Lower lobe of right lung (tissue), 2 donors: ENCODE measurements at places on chromosomes 5 and 9. TPM values are rescaled to one million over a fixed set of nuclear protein-coding genes. Genes with fewer than 3 reads are reported as not detected.

DNA sequence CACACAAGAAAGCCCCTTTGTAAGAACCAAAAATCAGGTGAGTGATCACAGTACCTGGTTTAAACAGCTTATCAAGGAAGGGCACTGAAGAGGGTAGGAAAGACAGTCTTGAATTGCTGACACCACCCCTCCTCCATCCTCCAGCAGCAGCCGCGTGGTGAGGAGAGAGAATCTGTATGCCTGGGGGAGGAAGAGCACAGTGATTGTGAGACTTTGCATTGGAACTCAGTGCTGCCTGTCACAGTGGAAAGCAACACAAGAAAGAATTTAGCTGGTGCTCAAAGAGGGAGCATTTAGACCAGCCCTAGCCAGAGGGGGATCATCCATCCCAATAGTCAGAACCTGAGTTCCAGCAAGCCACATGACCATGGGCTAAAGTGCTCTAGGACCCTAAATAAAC lies 11.6 kb upstream of the STX17 start:
- H3K27ac ChIP-seq, result no peak overlapping the region
- no peaks in the 10 kb centered on the region for H3K4me1 ChIP-seq

GRCh38 chr5:5474961-5475360 lies 52.5 kb downstream of the ICE1 start:
- no peak overlapping the region for H3K27ac ChIP-seq
- H3K27me3 ChIP-seq, result no peaks in the 10 kb centered on the region
- H3K4me1 ChIP-seq, result no peaks in the 10 kb centered on the region
- peaks cover 65% of the 10 kb centered on the region for H3K36me3 ChIP-seq
- no peak for DNase-seq
- no peak overlapping the region for H3K4me3 ChIP-seq

GRCh38 chr9:127818574-127818973 lies 15.9 kb downstream of the FPGS start:
- peaks cover 95% of the 10 kb centered on the region for H3K36me3 ChIP-seq
- no peak for DNase-seq
- H3K27me3 ChIP-seq, result no peaks in the 10 kb centered on the region
- no peaks in the 10 kb centered on the region for H3K4me1 ChIP-seq
- no peak overlapping the region for H3K27ac ChIP-seq

GRCh38 chr9:123355761-123356431 lies at the start of gene CRB2:
CRB2 (plus strand) TSS chr9:123356197; CDS start chr9:123356261, 64 bp downstream.
- H3K27me3 ChIP-seq, result peaks cover 11% of the 10 kb centered on the region
- no peaks in the 10 kb centered on the region for H3K36me3 ChIP-seq
- no peak within 1 kb of the TSS for H3K27ac ChIP-seq
- no peak within 1 kb of the TSS for H3K4me3 ChIP-seq
- no peak for DNase-seq
- H3K4me1 ChIP-seq, result peaks cover 10% of the 10 kb centered on the region

Gene NTRK2
- total RNA-seq, result 7.7 TPM

GRCh38 chr5:153006681-153007080 lies 483.8 kb upstream of the GRIA1 start:
- no peak for DNase-seq
- H3K27me3 ChIP-seq, result no peaks in the 10 kb centered on the region
- H3K36me3 ChIP-seq, result no peaks in the 10 kb centered on the region
- no peak overlapping the region for H3K27ac ChIP-seq
- no peaks in the 10 kb centered on the region for H3K4me1 ChIP-seq

GRCh38 chr9:77714077-77714549 lies 66.0 kb upstream of the GNA14 start:
- H3K27me3 ChIP-seq, result no peaks in the 10 kb centered on the region
- H3K27ac ChIP-seq, result no peak overlapping the region
- no peaks in the 10 kb centered on the region for H3K36me3 ChIP-seq
- no peak overlapping the region for H3K4me3 ChIP-seq
- H3K4me1 ChIP-seq, result peaks cover 4% of the 10 kb centered on the region
- DNase-seq, result no peak

Gene TLE4
- 48.6 TPM for total RNA-seq

Gene PDE8B
- 5.3 TPM for total RNA-seq

DNA sequence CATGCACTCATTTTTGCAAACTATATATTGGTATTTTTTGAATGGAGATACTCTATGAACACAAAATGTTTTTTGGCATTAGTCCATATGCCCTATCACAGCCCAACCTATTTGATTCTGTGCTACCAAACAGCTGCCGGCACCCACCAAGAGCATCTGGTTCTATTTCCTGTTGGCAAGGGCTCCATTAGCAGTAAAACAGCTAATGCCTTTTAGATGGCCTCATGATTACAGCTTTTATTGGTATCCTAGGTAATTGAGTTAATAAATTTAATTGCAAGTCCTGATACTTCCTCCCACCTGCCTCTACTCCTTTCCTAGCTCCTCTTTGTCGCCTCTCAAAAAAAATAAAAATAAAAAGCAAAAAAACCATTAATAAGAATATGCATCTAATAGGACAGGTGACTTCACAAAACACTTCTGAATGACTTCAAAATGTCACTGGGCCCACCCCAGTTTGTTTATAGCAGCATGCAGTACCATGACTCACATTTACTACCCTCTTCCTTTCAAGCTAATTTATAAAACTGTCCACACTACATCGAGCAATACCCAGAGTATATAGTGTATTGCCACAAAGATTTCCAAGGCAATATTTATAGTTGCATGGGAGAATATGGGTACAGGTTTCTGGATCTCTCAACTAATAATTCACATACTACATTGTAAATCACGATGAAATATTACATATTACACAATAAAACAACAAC lies 620.4 kb downstream of the SLCO4C1 start:
- H3K27ac ChIP-seq, result no peak overlapping the region
- no peaks in the 10 kb centered on the region for H3K4me1 ChIP-seq
- H3K4me3 ChIP-seq, result no peak overlapping the region
- DNase-seq, result no peak
